ENCODE measurements at places on chromosomes 11 and 22.

DNA sequence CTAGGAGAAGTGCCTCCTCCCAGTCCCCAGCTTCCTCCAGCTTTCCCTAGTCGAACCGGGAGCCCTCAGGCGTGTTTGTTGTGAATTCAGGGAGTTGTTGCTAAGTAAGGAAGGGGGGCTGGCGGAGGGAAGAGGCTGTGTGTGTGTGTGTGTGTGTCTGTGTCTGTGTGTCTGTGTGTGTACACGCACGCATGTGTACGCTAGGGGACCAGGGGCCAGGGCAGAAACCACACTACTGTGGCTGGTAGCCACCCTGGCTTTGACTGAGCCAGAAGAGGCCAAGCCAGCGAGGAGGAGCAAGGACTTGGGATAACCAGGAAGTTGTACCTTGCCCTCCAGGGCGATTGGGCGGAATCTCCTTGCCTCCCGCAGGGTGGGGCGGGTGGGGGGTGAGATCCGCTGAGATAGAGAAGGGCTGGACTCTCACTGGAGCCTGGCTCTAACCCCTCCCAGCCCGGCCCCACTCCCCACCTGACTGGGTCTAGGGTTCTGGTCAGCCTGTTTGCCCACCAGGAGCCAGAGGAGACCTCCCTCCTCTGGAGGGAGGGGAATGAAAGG lies 7.5 kb downstream of the BCL9L start:
- DNase-seq = peak; percentile 99

DNA sequence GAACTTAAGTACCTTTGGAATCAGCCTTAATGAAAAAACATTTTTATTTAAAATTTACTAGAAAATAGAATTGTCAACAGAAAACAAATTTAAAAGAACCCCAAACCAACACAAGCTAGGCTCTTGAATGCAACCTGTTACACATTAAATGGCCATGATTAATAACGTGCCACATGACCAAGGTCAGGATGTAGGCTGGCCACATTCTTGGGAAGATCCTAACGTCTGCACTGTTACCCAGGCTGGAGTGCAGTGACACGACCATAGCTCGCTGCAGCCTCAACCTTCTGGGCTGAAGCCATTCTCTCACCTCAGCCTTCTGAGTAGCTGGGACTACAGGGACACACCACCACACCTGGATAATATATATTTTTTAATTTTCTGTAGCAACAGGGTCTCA lies 126.4 kb upstream of the APOA1 start:
- peak; percentile 12 for DNase-seq

DNA sequence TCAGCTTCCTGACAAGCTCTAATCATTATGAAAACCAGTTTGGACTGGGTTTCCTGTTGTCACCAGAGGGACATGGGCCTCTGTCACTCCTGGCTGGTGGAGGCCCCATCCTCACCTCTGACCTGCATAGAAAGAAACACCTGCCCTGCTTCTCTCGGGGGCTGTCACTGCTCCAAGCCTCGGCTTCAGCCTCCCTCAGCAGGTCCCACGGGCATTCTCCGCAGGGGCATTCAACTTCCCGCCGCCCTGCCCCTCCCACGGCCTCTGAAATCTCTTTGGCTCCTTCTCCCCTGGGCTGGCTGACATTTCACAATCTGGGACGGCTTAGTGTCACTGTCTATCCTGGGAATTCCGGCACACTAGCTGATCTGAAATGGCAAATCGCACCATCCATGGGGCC lies 257.9 kb downstream of the CTTN start:
- no peak for DNase-seq

DNA sequence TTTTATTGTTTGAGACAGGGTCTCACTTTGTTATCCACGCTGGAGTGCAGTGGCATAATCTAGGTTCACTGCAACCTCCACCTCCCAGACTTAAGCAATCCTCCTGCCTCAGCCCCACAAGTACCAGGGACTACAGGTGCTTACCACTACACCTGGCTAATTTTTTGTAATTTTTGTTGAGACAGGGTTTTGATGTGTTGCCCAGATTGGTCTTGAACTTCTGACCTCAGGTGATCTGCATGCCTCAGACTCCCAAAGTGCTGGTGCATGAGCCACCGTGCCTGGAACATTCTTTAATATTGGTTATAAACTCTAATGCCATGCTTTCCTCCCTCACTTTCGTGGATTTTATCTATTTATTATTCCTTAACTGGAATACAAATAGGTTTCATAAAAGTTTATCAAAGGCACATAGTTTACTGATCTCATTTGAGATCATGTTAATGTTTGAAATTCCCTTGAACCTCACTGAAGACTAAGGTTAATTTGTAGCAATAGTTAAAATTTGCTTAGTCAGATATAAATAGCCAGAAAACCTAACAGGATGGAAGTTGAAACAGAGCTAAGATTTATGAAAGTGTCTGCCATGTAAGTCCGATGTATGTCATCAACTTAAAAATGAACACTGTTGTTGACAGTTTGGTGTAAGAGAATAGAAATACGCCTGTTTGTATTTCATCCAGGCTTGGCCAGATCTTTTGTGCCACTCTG lies 27.6 kb downstream of the KDM2A start:
- no peak for DNase-seq

DNA sequence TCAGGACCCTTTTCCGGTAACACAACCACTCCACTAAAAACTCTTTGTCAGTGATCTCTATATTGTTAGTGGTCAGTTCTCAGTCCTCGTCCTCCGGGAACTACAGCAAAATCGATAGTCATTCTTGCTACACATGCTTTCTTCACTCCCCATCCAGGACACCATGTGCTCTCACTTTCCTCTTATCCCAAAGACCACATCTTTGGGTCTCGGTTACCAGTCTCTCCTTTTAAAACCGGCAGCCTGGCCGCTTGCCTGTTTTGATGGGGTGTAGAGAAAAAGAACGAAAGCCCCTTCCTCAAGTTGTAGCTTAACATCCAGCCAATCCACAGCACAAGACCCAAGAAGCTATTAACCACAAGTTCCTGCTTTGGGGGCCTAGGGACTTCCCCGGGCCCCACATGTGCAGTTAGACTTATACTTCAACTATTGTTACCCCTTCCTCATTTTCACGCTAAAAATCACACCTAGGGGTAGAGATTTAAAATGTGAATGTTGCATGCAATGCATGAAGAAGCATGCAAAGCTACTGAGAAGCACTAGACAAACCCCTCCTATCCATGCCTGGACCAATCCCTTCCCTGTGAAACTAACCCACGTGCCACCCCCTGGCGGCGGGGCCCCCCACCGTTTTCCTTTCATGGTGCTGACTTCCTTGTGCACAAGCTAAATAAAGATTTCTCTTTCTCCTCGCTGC lies 1.5 kb upstream of the TOLLIP start:
- no peak for DNase-seq

GRCh38 chr11:68941324-68942094 lies 37.8 kb downstream of the IGHMBP2 start:
- DNase-seq = no peak

DNA sequence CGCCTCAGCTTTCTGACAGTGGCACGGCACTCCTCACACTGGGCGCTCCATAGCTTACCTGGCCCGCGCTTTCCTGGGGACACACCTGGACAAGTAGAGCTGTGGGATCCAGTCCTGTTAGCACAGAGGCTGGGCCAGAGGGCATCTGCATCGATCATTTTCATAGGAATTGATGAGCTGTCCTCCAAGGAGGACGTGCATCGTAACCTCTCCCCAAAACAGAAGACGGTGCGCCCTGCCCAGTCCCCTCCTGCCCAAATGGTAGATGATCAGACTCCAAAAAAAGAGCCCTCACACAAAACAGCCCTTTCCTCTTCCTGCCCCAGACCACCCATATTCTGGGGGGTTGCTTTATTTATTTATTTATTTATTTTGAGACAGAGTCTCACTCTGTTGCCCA lies 161.2 kb downstream of the CTTN start:
- no peak for DNase-seq

- DNase-seq = no peak
Measured at GRCh38 chr11:67043572-67044349, 12.9 kb upstream of the RHOD start.

- no peak for DNase-seq
Measured at GRCh38 chr11:101523634-101524260, 60.1 kb downstream of the TRPC6 start.

- DNase-seq = no peak
Measured at GRCh38 chr11:57353446-57353845, 15.3 kb downstream of the P2RX3 start.

DNA sequence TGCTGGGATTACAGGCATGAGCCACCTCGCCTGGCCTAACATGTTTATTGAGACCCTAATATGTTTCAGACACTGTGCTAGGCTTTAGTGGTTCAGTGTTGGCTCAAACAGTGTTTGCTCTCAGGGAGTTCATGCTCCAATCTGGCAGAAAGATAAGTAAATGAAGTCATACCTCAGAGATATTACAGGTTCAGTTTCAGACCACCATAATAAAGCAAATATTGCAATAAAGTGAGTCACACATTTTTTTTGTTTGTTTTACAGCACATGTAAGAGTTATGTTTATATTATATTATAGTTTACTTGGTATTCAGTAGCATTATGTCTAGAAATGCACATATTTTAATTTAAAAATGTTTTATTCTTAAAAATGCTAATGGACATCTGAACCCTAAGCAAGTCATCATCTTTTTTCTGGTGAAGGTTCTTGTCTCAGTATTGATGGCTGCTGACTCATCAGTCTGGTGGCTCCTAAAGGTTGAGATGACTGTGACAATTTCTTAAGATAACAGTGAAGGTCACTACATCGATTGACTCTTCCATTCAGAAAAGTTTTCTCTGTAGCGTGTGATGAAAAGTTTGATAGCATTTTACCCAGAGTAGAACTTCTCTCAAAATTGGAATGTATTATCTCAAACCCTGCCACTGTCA lies 243.0 kb upstream of the ANO5 start:
- DNase-seq = no peak

DNA sequence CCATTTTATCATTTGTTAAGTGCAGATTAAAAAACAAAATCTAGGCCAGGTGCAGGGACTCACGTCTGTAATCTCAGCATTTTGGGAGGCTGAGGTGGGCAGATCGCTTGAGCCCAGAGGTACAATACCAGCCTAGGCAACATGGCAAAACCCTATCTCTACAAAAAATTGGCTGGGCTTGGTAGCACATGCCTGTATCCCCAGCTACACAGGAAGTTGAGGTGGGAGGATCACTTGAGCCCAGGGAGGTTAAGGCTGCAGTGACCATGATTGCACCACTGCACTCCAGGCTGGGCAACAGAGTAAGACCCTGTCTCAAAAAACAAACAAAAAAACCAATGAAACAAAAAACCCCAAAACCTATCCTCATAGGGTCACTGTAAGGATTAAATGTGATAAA lies 32.9 kb downstream of the HIRA start:
- DNase-seq = no peak

DNA sequence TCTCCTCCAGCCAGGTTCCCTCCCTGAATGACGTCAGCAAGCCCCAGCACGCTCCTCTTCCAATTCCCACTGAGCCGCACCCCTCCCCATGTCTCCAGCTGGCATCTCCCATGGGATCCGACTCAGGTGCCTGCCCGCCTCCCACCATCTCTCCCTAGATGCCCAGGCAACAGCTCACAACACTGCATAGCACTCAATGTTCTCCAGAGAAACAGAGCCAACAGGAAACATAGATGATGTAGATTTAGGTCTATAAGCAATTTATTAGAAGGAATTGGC lies 532.3 kb downstream of the BRD1 start:
- no peak for DNase-seq

DNA sequence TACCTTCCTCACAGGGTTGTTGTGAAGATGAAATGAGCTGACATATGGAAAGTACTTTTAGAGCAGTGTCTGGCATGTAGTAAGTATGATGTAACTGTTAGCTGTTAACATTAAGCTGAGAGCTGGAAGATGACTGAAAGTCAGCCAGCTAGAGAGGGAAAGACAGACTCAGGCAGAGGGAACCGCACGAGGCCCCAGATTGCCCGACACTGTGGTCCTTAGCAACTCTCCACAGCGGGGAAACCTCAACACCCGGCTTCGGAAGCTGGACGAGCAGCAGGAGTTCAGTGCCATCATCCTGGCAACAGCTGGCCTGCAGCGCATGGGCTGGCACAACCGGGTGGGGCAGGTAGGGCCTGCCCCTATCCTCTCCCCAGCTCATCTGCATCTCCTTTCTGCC lies 6.5 kb downstream of the HMBS start:
- peak; percentile 37 for DNase-seq

DNA sequence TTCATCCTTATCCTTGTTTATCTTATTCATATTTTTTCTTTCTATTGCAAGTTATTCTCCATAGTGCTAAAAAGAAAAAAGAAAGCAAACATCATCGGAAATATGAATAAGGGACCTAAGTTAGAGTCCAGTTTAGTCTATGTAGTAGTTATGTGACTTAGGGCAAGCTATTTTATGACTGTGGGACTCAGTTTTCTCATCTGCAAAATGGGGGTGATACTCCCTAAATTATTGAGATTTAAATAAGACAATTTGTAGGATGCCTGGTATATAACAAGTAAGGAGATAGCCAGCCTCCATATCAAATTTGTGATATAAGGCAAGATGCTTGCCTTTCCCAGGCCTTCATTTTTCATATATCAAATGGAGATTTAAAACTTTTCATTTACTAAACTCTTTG lies 69.5 kb downstream of the MAML2 start:
- no peak for DNase-seq

GRCh38 chr22:32660292-32660691 lies 141.2 kb upstream of the TIMP3 start:
- peak; percentile 67 for DNase-seq

DNA sequence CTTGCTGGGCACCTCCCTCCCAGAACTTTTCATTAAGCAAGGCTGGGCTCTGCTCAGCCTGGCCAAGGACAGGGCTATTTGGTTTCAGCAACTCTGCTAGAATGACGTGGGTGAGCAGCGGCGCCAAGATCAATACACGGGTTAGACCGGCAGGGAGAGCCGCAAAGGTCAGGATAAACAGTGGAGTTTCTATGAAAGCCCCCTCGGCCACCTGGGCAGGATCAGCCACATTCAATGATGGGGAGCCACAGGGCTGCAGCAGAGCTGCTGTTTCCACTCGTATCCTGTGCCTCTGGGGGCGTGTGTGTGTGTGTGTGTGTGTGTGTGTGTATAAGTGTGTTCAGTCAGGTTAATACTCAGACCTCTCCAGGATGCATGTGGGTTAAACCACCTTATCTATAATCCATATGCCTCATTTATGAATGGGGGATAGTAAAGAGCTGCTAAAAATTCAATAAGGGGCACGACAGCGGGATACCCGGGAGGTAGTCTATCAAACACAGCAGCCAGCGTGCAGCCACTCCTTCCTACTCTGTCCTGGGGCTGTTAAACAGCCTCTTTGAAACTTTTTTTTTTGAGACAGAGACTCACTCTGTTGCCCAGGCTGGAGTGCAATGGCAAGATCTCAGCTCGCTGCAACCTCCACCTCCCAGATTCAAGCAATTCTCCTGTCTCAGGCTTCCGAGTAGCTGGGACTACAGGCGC lies 34.8 kb downstream of the MYH9 start:
- no peak for DNase-seq

- DNase-seq = no peak
Measured at GRCh38 chr22:20811171-20811570, 37.3 kb downstream of the SERPIND1 start.

Data from AG10803 (cell line).